ENCODE measurements at places on chromosomes 6 and 20.

GRCh38 chr6:139649732-139650131, 275.3 kb upstream of the CITED2 start:
- DNase-seq, result no peak

DNA sequence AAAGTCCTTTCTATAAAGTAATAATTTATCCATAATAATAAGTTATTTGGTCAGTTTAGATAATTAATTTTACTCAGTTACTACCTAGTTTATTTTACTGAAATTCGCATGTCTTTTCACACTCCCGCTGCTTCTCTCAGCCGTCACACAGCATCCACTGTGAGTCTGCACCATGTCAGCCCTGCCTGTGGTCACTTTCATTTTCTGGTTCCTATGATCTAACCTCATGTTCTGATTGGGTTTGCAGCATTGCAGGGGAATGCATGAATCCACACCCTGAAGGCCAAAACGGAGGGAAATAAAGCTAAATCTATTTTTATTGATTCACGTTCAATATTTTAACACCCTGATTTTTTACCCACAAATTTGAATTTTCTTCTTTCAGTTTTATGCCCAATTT, 47.4 kb downstream of the PDE10A start:
- DNase-seq, result no peak

GRCh38 chr6:169868458-169868857, 117.0 kb downstream of the ERMARD start:
- no peak for DNase-seq

- no peak for DNase-seq
These were observed 112.2 kb upstream of the HEY2 start for GRCh38 chr6:125637207-125637606.

DNA sequence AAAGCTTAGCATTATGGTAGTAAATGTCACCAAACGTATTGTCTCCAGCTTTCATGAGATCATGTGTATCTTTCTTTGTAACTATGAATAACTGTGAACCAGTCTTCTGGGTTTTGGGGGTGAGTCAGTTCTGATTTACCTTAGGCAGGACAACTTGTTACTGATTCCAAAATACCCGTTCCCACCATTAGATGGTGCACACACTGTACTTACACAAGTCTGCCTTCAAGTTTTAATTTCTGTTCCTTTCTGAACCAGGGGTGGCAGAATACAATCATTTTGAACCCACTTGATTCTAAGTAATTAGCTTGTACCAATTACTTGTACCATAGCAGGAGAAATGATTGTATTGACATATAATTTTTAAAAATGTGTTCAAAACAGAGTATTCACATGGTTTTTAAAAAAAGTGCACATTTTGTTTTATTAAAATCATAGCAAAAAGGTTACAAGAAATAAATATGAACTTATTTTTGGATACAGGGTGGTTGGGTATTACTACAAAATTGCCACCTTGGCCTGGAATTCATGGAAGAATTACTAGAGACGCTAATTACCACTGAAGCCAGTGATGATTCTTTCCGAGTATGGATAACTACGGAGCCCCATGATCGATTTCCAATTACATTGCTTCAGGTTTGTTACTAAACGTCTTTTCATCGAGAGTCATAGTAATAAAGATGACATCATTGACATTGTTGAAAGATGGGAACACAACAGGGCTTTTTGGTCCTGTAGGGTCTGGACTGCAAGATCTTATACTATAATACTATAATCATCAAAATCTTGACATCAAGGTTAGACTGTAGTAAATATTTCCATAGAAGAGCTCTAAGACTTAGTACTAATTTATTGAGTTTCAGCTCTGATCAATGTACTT, 75.2 kb upstream of the GLP1R start:
- peak; percentile 39 for DNase-seq

- DNase-seq, result no peak
These were observed 76.4 kb downstream of the CDC5L start for GRCh38 chr6:44463728-44464450.

DNA sequence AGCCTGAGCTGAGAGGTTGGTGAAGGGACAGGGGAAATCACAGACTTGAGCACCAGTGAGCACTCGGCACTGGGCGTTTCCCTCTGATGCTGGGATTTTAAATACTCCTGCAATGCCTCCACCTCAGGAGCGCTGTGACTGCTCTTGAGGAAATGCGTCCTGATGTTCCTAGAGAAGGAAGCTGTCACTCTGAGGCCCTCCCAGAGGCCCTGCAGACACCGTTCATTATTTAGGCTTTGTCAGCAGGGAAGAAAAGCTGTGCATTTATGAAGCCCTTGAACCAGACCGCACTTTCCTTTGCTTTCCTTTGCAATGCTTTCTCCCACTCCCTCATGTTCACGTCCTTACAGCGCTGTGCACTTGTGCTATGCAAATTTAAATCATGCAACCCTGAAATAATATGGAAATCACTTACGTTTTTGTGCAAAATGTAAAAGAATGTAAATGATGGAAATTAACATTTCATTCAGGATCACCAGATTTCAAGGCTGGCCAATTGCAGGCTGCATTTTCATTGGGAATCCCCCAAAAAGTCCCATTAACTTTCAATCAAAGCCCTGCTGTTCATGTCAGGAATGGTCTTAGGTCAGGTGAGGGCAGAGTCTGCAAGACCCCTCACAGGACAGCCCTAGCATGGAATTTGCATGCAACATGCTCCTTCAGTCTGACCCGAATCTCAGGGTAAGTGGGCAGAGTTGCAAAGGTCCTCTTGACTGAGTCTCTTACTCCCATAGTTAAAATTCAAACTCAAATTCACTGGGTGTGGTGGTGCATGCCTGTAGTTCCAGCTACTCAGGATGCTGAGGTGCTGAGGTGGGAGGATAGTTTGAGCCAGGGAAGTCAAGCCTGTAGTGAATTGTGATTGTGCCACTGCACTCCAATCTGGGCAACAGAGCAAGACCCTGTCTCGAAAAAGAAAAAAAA, 45.8 kb upstream of the SYNDIG1 start:
- no peak for DNase-seq

DNA sequence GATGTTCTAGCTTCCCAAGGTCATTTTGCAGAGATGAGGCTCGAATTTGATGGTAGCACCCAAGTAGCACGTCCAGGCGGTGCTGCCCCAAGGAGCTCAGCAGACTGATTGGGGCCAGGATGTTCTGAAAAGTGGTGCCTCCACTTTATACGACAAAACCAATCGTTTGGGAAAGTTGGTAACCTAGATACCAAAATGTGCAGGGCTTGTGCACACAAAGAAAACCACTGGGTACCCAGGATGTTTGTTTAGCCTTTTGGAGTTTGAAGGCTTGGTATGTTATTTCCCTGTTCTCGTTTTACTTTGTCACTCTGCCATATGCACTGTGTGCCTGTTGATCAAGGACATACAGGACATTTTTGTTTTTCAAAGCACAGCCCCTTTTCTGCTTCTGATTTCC, 40.7 kb upstream of the PBOV1 start:
- no peak for DNase-seq

- no peak for DNase-seq
These were observed 109.9 kb downstream of the GFRAL start for GRCh38 chr6:55437141-55437540.

- no peak for DNase-seq
These were observed 267.0 kb downstream of the TMEM242 start for GRCh38 chr6:157056275-157056674.

DNA sequence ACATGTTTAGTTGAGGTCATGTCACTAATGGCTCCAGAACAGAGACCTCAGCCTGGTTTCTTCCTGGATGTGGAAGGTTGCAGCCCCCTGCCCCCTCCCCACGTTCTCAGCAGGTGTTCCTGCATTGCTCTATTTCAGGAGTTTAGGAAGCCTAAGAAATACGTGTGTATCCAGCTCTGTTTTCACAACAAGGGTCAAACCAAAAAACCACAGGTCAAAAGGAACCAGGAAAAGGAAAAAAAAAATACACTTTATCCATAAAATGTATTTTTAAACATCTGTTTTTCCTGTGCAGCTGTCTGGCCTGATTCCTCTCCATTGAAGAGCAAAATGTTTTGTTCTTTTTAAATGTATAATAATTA, 107.9 kb upstream of the PLEKHG1 start:
- DNase-seq, result no peak

- peak; percentile 99 for DNase-seq
These were observed at the start of gene NFYA for GRCh38 chr6:41072836-41073202. Gene NFYA, plus strand, starts transcription at chr6:41072974. Its CDS starts 6,116 bp downstream, at chr6:41079090.

GRCh38 chr6:62707156-62707555, 421.1 kb upstream of the KHDRBS2 start:
- no peak for DNase-seq

GRCh38 chr6:114170372-114170771, 172.5 kb downstream of the HS3ST5 start:
- no peak for DNase-seq

- DNase-seq, result no peak
These were observed 79.7 kb upstream of the SYNDIG1 start for GRCh38 chr20:24389686-24390085.

DNA sequence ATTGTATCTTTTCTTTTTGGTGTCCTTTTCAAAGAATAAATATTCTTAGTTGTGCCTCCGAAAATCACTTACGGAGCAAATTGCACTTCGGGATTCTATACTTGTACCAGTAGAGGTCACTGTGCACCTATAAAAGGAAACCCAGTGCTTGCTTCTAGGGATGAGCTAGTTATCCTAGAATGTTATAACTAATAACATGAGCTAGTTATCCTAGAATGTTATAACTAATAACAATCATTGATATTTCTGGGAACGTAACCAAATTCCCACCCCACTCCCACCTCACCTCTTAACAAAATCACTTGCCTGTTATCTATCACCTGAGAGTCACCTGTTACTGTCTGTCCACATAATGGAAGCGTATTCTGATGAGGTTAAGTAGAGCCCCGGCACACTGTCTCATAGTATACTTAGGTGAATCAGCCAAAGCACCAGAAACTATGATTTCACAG, 126.9 kb upstream of the TIAM2 start:
- DNase-seq, result peak; percentile 75

DNA sequence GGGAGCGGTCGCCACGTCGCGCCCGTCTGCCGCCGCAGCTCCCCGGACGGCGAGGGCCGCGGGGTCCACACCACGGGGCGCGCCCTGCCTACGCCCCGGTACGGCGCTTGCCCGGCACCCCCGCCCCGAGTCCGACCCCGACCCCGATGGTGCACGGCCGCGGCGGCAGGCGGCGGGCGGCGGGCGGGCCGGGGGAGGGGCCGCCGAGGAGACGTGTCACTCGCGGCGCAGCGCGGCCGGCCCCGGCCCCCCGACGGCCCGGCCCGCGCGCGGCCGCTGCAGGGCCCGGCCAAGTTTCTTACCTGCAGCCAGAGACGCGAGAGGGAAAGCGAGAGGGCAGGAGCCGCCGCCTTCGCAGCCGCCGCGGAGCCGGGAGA, 328 bp downstream of the RRBP1 start:
- no peak for DNase-seq

DNA sequence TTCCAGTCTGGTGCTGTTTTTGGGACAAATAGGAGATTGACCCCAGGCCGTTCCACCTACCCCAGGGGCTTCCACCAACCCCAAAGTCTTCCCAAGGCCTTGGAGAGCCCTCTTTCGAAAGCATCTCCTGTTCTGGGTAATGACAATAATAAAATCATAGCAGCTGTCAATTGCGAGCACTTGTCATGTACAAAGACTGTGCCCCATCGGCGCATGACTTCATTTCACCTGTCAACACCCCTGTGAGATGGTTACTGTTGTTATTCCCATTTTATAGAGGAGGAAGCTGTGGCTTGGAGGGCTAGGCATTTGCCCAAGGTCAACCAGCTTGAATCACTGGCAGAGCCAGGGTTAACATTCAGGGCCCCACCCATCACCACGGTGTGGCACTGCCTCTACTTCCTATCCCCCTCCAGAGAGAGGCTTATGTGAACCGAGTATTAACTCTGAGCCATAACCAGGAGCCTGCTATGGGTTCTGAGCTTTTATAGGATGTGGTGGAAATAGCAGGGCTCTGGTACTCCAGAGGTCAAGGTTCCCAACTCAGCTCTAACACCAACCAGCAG, 51.2 kb downstream of the HNF4A start:
- no peak for DNase-seq

DNA sequence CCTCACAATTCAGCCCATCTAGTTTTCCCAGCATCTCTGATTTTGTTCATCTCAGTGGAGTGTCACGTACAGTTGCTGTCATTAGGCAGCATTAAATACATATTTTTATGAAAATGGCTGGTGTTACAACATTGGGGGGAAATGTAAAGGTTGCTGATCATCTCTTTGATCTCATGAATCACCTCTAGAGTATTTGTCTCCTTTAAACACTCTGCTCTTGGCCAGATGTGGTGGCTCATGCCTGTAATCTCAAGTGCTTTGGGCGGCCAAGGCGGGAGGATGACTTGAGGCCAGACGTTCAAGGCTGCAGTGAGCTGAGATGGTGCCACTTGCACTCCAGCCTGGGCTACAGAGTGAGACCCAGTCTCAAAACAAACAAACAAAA, 128.1 kb downstream of the IPCEF1 start:
- DNase-seq, result no peak

GRCh38 chr6:18668994-18669393, 281.8 kb downstream of the RNF144B start:
- no peak for DNase-seq

GRCh38 chr6:163952005-163952404, 537.5 kb downstream of the QKI start:
- no peak for DNase-seq

- no peak for DNase-seq
These were observed 27.0 kb downstream of the ANGPT4 start for GRCh38 chr20:889106-889505.

DNA sequence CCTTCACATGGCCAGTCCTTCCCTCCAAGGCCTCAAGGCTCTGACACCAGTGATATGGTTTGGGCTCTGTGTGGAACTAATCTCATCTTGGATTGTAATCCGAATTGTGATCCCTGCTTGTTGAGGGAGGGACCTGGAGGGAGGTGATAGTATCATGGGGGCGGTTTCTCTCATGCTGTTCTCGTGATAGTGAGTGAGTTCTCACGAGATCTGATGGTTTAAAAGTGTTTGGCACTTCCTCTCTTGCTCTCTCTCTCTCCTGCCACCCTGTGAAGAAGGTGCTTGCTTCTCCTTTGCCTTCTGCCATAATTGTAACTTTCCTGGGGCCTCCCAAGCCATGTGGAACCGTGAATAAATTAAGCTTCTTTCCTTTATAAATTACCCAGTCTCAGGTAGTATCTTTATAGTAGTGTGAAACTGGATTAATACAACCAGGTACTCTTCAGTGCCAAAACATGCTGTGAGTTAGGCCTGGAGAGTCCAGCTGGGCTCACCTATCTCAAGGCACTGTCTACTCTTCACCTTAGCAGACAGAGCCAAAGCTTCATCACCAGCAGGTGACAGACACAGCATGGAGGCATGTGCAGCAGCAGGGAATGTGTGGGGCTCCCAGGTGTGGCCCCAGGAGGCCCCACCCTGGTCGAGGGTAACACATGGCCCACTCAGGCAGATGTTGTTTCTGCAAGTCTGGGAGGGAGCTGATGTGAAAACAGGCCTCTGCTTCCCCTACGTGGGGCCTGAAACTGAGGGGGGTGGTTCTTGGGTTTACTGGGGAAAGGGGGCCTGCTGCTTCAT, 97.5 kb upstream of the CDYL start:
- DNase-seq, result no peak

GRCh38 chr6:163634211-163635171, 220.0 kb downstream of the QKI start:
- no peak for DNase-seq

- DNase-seq, result no peak
These were observed 117.4 kb downstream of the TBC1D32 start for GRCh38 chr6:121216928-121217327.

- no peak for DNase-seq
These were observed 7.3 kb upstream of the PCMTD2 start for GRCh38 chr20:64247970-64248841.
